ENCODE measurements at places on chromosomes 1 and 21. TPM values are rescaled to one million over a fixed set of nuclear protein-coding genes. Genes with fewer than 3 reads are reported as not detected.

Gene MROH7
- total RNA-seq, result 18.6 TPM

GRCh38 chr1:162236201-162236600 is 140.5 kb downstream of the SPATA46 start:
- H3K27me3 ChIP-seq, result no peaks in the 10 kb centered on the region
- H3K4me1 ChIP-seq, result peaks cover 9% of the 10 kb centered on the region
- H3K4me3 ChIP-seq, result no peak overlapping the region
- DNase-seq, result no peak

DNA sequence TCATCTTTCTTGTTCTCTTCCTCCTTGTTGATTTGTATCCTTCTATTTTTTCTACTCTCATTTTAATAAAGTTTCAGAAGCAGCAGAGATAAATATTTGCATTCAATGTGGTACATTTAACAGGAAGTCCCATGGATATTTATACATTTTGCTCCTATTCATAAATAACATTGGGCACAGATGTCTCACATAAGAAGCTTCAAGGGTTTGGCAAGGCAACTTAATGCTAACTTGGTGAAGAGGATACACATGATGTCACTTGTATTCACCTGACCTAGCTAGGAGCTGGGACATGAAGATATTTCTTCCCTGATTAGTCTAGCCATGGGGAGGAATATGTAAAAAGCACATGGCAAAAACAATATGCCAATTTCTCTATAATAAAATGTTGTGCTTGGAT is 65.1 kb upstream of the DUSP10 start:
- DNase-seq, result no peak
- H3K36me3 ChIP-seq, result no peaks in the 10 kb centered on the region
- no peak overlapping the region for H3K27ac ChIP-seq
- H3K4me1 ChIP-seq, result no peaks in the 10 kb centered on the region
- H3K4me3 ChIP-seq, result no peak overlapping the region
- no peaks in the 10 kb centered on the region for H3K27me3 ChIP-seq

Gene FCRL2
- not detected for total RNA-seq

DNA sequence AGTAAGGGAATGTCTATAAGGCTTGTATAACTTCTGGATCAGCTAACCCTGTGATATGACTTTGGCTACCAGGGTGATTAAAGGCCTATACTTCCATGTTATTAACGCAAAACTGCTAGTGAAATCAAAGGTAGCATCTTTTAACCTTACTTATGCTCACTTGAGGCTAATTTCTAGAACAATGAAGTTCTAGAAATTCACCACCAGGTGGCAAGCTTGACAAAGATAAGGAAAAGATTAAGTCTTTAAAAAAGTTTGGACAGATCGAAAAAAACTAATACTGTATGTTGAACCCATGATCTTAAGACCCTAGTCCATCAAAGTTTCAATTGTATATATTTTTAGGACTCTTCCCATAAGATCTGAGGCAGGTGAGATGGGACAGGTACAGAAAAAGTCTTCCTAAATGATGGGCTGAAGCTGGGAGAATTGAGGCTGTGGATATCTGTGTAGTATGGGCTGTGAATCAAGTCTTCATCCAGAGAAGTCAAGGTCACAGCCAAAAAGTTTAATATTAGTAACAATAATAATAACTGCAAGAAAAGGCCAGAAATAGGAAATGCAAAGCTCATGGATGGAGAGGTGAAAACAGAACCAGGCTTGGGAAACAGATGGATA is 18.8 kb downstream of the KYAT3 start:
- H3K27ac ChIP-seq, result no peak overlapping the region
- no peak overlapping the region for H3K4me3 ChIP-seq
- no peak for DNase-seq
- H3K27me3 ChIP-seq, result no peaks in the 10 kb centered on the region

DNA sequence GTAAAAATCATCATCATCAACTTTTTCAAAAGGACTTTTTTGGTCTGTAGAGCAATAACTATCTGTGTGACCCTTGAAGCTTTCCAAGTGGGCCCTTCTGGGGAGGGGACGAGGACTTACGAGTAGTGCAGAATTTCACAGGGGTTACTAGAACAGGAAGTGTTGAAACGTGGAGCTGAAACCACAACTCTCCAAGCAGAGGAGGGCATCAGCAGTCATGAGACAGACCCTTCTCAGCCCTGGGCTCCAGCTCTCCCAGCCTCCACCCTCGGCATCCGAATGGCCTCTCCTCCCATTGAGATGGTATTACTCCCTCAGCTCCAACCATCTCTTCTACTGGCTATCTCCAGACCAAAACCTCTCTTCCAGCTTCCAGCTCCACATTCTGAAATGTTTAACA is 3.6 kb downstream of the FAM89A start:
- DNase-seq, result no peak
- no peaks in the 10 kb centered on the region for H3K36me3 ChIP-seq
- H3K4me1 ChIP-seq, result peaks cover 11% of the 10 kb centered on the region
- no peak overlapping the region for H3K4me3 ChIP-seq
- no peak overlapping the region for H3K27ac ChIP-seq

DNA sequence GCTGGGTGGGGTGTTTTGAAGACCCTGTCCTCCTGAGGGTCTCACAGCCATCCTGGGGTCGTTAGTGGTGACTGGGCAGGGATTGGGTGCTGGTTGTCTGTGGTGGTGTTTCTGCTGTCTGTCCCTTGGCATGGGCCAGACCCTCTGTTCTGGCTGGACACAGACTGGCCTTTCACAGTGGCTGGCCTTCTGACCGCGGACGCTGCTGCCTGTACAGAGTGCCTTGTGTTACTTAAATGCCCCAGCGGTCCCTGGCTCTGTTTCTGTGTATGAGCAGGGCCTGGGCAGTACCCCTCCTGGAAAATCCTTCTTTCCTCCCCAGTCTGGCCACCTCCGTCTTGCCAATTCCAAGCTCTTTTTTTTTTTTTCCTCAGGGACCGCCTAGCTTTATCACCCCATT is 50.9 kb downstream of the SH3BGR start:
- no peaks in the 10 kb centered on the region for H3K4me1 ChIP-seq
- no peak overlapping the region for H3K27ac ChIP-seq
- H3K36me3 ChIP-seq, result no peaks in the 10 kb centered on the region
- H3K4me3 ChIP-seq, result no peak overlapping the region
- no peaks in the 10 kb centered on the region for H3K27me3 ChIP-seq

- no peak for DNase-seq
- no peaks in the 10 kb centered on the region for H3K4me1 ChIP-seq
- no peak overlapping the region for H3K4me3 ChIP-seq
- H3K27ac ChIP-seq, result no peak overlapping the region
- H3K27me3 ChIP-seq, result no peaks in the 10 kb centered on the region
Measured at GRCh38 chr1:239844833-239845232, 246.8 kb upstream of the FMN2 start.

GRCh38 chr1:34404804-34405203 is 228.1 kb downstream of the C1orf94 start:
- no peak overlapping the region for H3K27ac ChIP-seq
- no peaks in the 10 kb centered on the region for H3K36me3 ChIP-seq
- H3K4me1 ChIP-seq, result no peaks in the 10 kb centered on the region
- no peak for DNase-seq

GRCh38 chr1:216193839-216194443 is 229.3 kb downstream of the USH2A start:
- no peaks in the 10 kb centered on the region for H3K27me3 ChIP-seq
- H3K36me3 ChIP-seq, result no peaks in the 10 kb centered on the region
- H3K4me1 ChIP-seq, result no peaks in the 10 kb centered on the region
- DNase-seq, result no peak

Gene TSPEAR
- 0.11 TPM for total RNA-seq
